ENCODE measurements at places on chromosomes 2 and 18.
A peak's percentile ranks its signal among the peaks of the same experiment; 100 is the strongest.

GRCh38 chr2:127377262-127377661 is 10.5 kb downstream of the MAP3K2 start:
- DNase-seq = no peak

DNA sequence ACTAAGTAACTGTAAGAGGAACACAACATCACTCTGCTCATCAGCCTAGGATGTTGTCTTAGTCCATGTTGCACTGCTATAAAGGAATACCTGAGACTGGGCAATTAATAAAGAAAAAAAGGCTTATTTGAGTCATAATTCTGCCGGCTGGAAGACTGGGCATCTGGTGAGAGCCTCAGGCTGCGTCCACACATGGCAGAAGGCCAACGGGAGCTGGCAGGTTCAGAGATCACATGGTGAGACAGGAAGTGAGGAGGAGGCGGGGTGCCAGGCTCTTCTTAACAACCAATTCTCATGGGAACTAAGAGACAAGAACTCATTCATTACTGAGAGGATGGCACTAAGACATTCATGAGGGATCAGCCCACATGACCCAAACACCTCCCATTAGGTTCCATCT is 46.8 kb downstream of the EPG5 start:
- DNase-seq = no peak

- DNase-seq = no peak
Measured at GRCh38 chr2:50111067-50111466, 920.9 kb downstream of the NRXN1 start.

- no peak for DNase-seq
Measured at GRCh38 chr2:106685180-106685897, 198.2 kb downstream of the CD8B2 start.

GRCh38 chr2:169095621-169096105 is 26.3 kb downstream of the DHRS9 start:
- DNase-seq = no peak

DNA sequence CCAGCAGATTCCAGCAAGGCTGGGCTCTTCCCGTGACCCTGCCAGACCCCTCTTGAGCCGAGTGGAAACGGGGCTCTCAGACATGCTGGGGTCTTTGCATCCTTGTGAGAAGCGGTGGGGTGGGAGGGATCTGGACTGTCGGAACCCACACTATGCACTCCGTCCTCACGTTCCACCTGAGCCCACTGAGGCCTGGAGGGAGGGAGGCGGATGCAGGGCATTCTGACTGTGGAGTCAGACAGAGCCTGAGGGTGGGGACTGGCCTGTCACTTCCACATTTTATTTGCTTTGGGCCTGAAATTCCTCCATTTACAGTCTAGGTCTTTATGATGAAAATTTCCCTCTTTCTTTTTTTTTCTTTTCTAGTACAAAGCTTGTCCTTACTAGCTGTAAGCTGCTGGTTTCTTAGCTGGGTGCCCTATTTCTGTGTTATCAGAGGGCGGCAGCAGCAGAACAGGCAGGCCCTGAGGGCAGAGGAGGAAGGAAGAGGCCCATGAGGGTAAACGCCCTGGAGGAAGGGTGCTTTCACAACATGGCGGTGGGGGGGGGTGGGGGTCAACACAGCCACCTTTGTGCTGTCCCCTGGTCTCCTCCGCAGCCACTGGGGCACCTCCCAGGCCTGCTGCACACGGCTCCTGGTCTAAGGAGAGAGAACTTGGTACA is 373.5 kb upstream of the MYT1L start:
- no peak for DNase-seq

DNA sequence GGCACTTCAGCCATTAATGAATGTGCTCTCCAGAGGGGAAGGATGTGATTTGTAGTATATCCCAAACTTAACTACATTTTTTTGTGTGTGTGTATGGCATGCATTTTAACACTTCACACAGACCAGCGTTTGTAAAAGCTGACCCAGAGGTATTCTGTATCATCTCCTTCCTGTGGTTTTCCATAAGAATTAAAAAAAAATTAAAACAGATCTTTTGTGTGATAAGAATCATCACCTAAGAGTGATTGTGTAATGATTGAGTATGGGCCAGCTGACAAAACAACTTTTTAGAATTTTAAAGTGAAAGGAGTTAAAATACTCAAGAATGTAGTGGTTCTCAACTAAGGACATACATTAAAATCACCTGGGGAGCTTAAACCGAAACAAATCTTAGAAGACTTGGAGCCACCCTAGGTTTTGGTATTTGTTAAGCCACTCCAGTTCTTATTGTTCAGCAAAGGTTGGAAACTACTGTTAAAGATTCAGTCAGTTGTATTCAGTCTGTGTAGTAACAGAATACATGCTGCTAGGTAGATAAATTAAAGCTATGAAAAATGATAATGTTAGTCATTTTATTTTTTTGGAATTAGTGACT is 120.1 kb downstream of the HAUS1 start:
- no peak for DNase-seq

GRCh38 chr18:64103986-64104385 is 44.9 kb downstream of the LINC00305 start:
- DNase-seq = no peak

DNA sequence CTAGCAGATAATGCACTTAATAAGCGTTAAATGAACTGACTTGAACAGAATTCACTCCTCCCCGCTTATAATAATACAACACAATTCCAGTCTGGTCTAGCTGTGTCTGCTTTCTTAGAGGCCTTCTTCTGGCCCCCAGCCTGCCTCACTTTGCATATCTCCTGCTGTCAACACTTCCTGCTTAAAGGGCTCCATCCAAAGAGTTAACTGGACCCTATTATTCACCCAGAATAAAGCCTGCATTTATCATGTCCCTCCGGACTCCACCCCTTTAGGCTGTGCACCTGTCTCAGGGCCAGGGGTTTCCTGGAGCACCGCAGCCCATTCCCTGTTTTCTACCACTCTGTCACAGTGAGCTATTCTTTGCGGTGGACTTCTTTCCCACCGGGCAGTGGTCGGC is 292.8 kb upstream of the FBXO11 start:
- DNase-seq = peak; percentile 36

- DNase-seq = peak; percentile 41
Measured at GRCh38 chr2:134177351-134177931, 76.4 kb upstream of the MGAT5 start.

GRCh38 chr18:62506495-62507143 is 16.2 kb upstream of the ZCCHC2 start:
- DNase-seq = no peak

- DNase-seq = no peak
Measured at GRCh38 chr2:123073371-123073770, 951.7 kb upstream of the CNTNAP5 start.

DNA sequence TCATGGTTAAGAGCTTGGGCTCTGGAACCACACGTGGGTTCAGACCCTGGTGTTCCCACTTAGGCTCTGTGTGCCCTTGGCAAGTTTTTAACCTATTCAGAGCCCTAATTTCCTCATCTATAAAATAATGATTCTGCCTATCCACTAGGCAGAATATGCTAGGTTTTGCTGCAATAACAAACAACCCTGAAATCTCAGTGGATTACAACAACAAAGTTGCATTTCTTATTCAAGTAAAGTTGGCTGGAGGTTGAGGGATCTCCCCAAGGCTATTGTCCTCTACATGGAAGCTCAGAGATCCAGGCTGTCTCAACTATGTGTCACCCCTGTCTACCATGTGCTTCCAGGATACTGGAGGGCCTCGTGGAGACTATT is 275.4 kb upstream of the SIX2 start:
- no peak for DNase-seq

GRCh38 chr2:120498121-120498520 is 152.2 kb downstream of the INHBB start:
- no peak for DNase-seq

DNA sequence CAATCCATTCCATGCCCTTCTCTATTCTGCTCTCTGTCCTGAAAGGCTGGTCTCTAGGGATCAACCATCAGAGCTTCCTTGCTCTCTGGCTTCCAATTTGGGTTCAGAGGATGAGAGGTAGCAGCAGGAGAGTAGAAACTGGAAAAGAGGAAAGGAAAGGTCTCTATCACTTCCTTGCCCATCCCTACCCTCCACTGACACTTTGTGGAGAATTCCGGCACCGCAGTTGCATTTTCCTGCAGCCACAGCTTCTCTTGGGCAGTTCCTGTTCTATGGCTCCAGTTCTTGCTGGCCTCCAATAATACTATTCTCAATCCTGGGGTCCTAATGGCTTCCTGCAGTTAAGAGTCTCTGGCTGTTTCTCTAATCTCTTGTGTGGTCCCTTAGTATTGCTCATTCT is 13.3 kb upstream of the IMPACT start:
- DNase-seq = no peak

GRCh38 chr2:205680067-205680466 is 2.2 kb upstream of the NRP2 start:
- DNase-seq = peak; percentile 91

DNA sequence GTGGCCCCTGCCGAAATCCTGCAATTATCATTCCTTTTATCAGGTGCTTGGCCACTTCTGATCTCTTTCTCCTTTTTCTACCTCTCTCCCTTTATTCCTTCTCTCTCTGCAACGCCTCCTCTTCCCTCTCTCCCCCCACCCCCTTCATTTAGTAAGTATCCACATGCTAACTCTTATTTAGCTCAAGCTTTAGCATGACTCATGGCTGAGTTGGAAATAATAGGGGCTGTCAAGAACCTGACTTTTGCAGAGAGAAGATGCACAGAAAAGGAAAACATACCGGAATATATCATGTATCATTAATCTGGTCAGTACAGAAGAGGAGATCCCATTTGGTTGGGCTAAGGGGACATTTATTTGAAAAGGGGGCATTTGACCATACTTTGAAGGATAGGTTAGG is 33.1 kb downstream of the FAM171B start:
- DNase-seq = no peak

- DNase-seq = no peak
Measured at GRCh38 chr2:240989451-240990265, 8.8 kb upstream of the SNED1 start.

Measured in NCI-H748 treated with DMSO at 0.1 percent for 48 hours (cell line).